ENCODE measurements at places on chromosomes 6 and 20.

DNA sequence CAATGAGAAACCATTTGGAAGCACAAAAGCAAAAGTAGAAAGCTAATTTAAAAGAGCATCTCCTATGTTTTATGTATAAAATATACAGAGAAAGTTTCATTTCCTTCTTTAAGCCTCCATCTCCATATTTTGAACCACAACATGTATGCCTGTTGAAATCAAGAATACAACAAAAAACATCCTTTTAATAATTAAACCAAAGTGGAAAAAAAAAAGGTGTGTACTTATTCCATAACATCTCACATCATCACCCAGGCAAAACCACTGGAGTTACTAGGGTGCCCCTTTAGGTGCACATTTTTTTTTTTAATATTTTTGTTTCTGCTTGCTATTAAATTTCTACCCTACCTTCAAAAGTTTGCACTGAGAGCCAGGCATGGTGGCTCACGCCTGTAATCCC is 43.0 kb downstream of the EDN1 start:
- DNase-seq = no peak

DNA sequence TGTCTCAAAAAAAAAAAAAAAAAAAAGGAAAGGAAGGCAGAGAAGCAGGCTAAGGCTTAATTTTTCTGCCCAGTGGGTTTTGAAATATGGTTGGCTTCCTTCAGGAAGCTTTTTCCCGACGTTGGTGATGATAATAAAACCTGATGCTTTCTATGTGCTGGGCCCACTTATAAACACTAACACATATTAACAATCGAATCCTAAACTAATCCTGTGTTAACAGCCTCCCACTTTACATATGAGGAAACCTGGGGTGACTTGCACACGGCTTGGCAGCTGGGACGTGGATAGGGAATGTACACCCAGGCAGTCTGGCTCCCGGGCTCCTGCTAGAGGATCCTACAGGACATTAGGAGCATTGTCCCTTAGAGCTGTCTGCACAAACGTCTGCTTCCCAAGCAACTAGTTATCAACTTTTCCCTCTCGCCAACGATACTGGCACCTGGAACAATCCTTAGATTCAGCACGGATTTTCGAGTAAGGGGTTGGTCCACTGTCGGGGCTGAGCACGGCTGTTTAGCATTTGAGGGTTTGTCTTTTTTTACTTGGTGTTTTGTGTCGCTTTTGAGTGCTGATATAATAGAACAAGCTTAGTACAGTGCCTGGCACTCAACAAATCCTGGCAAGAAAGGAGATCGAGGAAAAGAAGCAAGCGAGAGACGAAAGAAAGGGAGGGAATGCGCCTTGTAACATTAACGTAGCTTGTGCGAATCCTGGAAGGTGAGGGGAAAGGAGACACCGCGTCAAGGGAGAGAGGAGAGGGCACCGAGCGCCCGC is 622 bp upstream of the KIZ start:
- no peak for DNase-seq

DNA sequence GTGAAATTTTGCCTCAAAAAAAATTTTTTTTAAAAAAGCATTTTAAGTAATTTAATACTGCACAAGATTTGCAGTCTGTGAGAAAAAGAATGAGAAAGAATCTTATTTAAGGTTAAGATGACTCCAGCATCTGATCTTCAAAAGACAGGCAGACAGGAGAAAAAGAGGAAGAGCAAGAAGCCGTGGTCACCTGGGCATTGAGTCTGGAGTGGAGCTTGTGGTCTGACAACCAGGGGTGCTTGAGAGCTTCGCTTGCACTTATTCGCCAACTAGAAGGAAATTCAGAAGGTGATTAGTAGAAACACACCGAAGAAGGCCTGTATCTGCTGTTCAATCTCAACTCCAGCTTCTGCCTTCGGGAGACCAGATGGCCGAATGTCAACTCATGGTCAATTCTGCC is 75.9 kb downstream of the MYLK4 start:
- no peak for DNase-seq

GRCh38 chr20:35544436-35544835 is 2.6 kb downstream of the ERGIC3 start:
- DNase-seq = no peak

GRCh38 chr20:5160882-5161281 is 34.1 kb downstream of the CDS2 start:
- no peak for DNase-seq

GRCh38 chr20:2697768-2698167 is 5.2 kb downstream of the EBF4 start:
- no peak for DNase-seq

DNA sequence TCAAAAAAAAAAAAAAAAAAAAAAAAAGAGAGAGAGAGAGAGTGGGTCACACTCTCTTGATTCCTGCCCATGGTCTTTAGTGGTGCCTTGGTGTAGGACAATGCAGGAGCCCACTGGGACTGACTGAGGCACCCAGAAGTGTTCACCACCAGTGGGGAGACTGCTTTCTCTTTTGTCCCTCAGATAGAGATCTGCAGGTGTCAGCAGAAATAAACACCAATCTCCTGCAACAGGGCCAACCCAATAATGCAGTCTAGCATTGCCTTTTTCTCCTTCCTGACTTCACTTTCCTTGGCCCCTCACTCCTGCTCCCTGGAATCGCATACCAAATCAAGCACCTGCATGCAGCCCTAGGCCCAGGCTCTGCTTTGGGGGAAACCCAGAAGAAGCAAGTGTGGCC is 39.0 kb upstream of the CCDC28A start:
- no peak for DNase-seq
